ENCODE measurements at places on chromosomes 7 and 10.
A peak's percentile ranks its signal among the peaks of the same experiment; 100 is the strongest.

- DNase-seq = no peak
Observed at GRCh38 chr7:41107938-41108448, 594.9 kb downstream of the INHBA start.

DNA sequence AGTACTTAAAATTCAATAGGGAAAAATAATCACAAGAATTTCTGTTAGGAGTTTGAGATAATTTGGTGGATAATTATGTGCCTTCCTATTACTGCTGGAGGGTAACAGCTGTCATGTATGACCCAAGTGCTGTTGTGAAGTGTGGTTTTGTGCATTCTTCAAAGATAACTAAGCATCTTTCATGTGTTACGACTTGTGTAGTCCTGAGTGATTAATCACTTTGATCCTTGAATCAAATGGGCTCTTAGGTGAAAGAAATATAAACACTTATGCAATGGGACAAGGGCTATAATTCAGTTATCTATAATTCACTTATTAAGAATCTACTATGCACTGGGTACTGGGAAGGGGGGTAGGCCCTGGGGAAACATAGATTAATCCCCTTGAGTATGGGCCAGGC lies 89.0 kb downstream of the CH25H start:
- DNase-seq = no peak

DNA sequence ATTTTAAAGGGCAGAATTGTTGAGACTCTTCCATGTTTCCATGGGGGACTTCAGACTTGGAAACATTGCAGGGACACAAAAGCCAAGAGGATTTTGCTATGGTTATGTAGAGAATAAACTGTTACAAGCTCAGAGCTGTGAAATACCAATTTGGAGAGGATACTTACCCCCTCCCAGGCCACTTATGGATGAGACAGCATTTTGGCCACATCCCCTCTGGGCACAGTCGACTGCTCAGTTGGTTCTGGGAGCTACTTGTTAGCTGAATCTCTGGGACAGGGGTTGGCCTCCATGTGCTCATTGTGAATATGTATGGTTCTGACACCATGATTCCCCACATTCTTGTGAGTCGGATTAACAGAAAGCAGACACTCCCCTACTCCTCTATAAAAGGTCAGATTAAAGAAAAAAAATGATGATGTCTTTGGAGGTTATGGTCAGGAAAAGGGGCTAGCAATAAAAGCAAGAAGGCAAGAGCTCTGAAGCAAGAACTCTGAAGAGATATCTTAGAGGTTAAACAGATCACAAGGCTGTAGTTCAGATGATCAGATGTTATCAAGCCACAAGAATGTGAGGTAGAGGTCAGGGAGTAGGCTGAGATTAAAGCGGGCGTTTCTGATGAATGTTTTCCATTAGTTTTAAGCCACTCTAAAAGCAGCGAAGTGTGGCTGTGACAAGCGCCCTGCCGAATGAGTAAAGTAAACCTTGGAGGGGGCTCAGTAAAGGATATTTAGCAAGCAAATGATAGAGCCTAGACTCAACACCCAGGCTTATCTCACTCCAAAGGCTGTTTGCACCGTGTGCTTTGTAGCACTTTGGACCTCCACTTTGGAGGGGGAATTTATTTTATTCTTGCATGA lies 17.2 kb downstream of the STAMBPL1 start:
- no peak for DNase-seq

DNA sequence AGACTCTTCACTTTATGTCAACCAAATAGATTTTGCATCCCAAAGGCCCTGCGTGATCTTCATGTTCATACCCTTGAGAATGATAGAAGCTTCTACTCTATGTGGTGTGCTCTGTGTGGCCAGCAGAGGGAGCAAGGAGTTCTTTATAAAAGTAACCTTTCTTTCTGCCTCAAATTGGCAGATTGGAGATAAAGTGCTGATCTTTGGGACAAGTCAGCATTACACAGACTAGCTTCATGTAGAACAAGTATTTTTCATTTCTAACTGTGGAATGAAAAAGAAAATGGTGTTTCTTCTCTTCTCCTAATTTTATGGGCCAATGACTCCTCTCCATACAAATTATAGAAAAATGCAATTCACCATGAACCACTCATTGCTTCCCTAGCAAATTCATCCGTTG lies 1214.1 kb downstream of the SORCS1 start:
- DNase-seq = peak; percentile 36
